ENCODE measurements at places on chromosomes 5 and 9.

- no peak for DNase-seq
These were observed 189.7 kb upstream of the GDNF start for GRCh38 chr5:38029397-38030065.

DNA sequence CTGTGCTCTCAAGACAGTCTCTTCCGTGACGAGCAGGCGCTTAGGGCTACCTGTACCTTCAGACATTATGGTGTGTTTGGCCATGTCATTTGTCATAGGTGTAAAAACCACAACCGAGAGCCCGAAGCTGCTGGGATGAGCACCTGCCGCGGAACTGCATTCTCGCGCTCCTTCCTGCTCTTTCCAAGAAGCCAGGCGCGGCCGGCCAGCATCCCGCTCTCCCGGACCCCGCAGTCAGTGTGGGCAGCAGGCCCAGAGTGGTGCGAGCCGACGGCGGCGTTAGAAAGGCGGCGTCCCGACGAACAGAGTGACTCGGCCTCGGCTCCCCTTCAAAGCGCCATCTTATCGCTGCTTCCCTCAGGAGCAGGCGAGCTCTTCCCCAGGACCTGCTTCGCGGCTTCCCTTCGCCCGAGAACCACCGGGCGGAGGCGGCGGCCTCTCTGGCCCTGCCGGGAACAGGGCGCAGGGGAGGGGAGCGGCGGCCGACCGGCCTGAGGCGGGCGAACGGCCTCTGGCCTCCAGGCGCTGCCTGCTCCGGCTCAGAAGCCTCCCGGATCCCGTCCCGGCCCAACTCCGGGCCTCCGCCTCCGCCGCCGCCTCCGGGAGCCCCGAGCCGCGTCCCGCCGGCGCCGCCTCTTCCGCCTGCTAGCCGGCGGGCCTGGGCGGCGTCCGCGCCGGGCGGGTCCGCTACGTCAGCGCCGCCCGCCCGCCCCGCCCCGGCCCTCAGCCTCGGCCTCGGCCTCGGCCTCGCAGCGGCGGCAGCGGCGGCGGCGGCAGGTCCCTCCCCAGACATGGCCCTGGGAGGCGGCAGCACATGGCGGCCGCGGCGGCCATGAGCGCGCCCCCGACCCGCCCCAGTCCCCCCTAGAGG lies at the start of gene FAM120A:
Gene FAM120A, plus strand, starts transcription at position 741 of the 871 bp plus-strand sequence. CDS start 231 bp downstream, outside the sequence.
- no peak for DNase-seq

GRCh38 chr9:132733260-132733815 lies 63.1 kb downstream of the GTF3C4 start:
- no peak for DNase-seq

GRCh38 chr5:153066281-153066680 lies 424.2 kb upstream of the GRIA1 start:
- no peak for DNase-seq

DNA sequence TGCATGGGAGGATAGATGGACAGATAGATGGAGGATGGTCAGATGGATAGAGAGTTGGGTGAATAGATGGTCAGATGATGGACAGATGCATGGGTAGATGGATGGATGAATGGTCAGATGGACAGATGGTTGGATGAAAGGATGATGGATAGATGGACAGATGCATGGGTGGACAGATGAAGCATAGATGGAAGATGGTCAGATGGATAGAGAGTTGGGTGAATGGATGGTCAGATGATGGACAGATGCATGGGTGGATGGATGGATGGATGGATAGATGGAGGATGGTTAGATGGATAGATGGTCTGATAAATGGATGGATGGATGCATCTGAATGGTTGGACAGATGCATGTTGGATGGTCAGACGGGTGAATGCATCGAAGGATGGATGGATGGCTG lies 70.4 kb downstream of the COL23A1 start:
- DNase-seq: no peak

DNA sequence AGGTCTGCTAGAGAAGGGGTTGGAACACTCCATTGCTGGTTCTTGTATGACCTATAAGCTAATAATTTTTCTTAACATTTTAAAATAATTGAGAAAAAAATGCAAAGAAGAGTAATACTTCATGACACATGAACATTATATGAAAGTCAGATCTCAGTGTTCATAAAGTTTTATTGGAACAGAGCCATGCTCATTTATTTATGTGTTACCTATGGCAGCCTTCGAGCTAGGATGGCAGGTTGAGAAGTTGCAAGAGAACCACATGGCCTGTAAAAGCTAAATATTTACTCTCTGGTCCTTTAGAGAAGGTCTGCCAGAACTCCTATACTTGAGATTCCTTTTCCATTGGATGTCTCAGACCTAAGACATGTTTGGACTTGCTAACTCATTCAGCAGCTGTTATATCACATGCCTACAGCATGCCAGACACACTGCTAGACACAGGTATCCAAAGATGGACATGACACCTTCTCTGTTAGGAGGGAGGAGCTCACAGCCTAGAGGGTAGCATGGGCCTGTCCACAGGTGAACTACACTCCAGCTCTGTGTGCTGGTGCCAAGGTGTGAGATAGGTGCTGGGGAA lies 304.3 kb downstream of the ARHGAP26 start:
- DNase-seq: no peak

DNA sequence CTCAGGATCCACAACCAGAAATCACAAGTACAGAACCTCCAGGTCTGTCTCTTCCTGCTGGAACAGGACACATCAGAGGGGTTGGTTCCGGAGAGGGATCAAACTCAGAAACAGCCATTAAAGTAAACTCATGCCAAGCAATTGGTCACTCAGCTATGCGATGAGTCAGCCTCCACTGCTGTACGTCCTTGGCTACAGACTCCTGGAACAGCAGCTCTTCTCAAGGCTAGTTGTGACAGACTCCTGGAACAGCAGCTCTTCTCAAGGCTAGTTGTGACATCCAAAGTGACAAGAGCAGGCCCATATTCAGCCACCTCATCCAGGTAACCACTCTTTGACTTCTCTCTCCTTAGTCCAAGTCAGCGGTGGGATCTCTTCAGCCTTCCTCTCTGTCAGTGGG lies at the start of gene SPINK13:
Gene SPINK13, plus strand, starts transcription at position 229 of the 400 bp plus-strand sequence. CDS start 1,279 bp downstream, outside the sequence.
- no peak for DNase-seq

DNA sequence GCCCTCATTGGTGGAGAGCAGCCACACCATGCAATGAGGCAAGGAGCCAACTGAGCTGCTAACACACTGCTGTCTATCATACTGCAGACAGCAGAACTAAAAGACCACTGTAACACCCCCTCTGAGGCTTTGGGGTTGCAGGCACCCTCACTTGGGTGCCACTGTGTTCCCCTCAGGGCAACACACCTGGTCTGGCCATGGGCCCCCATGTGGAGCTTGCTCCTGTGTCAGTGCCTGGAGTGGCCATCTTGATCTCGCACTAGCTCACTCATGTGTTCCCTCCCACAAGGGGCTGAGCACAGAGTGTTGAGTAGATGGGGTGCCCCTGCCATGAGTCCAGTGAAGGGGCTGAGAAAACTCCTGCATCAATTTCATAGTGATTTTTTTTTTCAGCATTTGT lies 532.4 kb upstream of the FTMT start:
- DNase-seq: no peak

DNA sequence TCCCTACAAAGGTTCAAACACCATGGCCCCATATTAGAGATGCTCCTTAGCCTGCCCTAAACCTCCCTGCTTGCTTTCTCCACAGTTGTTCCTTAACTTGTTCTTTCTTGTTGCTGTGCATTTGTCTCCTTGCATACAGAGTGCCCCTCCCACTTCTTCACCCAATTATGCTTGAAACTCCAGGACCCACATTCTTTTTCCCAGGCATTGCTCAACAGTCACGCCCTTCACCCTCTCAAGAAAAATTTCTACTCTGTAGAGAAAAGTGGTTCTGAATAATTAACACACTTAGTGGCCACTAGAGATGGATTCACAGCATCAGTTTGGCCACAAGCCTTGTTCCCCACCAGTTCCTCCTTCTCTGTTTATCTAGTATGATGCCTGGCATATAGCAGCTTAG lies 57.7 kb downstream of the NREP start:
- no peak for DNase-seq

- no peak for DNase-seq
These were observed 115.9 kb upstream of the DAPK1 start for GRCh38 chr9:87381746-87382145.
